Lower lobe of right lung (tissue), 2 donors: ENCODE measurements at places on chromosomes 4 and X.
A peak's percentile ranks its signal among the peaks of the same experiment; 100 is the strongest.

- no peak for DNase-seq
These were observed 5.6 kb downstream of the STIM2 start for GRCh38 chr4:26866203-26866602.

- no peak for DNase-seq
These were observed 46.3 kb upstream of the AFAP1 start for GRCh38 chr4:7985891-7986441.

GRCh38 chrX:72276478-72276953, 532 bp downstream of the RPS4X start:
- DNase-seq: no peak

GRCh38 chrX:110163488-110163887, 154.4 kb downstream of the AMMECR1 start:
- no peak for DNase-seq

DNA sequence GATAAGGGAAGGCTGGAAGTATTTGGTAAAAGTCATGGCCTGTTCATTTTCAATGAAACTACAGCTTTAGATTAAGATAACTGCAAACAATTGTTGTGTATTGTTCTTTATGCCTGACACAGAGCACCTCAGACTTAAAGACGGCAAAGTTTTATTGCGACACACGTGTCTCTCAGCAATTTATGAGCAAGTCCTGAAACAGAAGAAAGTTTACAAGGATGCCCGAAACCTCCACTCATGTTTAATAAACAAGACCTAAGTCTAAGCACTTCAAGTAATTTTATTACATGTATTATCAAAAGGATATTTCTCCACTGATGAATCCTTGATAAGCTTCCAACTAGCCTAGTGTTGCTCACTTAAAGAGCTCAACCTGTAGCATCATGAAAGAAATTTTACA, 51.0 kb downstream of the DHX15 start:
- DNase-seq: no peak

- DNase-seq: no peak
These were observed 5.9 kb downstream of the BCOR start for GRCh38 chrX:40091691-40092421.

DNA sequence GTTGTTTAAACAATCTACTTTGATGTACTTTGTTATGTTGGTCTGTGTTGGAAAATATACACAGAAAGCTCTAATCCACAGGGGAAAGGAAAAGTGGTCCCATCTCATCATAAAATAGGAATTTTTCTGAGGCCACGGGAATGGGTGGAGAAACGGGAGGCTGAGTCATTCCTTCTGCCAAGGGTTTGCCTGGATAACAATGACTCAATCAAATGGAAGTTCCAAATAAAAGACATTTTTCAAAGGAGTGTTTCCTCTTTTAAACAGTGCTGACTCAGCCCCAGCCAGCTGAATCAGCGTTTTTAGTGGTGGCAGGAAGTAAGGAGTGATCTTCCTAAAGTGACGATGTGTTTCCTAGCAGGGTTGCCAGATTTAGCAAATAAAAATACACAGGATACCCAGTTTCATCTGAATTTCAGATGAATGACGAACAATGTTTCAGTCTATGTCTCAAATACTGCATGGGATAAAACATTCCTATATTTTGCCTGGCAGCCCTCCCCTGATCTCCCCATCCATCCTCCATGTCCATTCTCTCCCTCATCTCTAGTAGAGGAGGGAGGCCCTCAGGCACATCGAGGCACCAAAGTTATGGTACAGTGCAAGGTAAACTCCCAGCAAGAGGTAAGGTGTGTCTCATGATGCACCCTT, 345.4 kb upstream of the GATB start:
- DNase-seq: peak; percentile 57

GRCh38 chr4:80173401-80173800, 23.9 kb upstream of the PRDM8 start:
- DNase-seq: no peak

- peak; percentile 73 for DNase-seq
These were observed 17.3 kb downstream of the APLN start for GRCh38 chrX:129637217-129638109.

DNA sequence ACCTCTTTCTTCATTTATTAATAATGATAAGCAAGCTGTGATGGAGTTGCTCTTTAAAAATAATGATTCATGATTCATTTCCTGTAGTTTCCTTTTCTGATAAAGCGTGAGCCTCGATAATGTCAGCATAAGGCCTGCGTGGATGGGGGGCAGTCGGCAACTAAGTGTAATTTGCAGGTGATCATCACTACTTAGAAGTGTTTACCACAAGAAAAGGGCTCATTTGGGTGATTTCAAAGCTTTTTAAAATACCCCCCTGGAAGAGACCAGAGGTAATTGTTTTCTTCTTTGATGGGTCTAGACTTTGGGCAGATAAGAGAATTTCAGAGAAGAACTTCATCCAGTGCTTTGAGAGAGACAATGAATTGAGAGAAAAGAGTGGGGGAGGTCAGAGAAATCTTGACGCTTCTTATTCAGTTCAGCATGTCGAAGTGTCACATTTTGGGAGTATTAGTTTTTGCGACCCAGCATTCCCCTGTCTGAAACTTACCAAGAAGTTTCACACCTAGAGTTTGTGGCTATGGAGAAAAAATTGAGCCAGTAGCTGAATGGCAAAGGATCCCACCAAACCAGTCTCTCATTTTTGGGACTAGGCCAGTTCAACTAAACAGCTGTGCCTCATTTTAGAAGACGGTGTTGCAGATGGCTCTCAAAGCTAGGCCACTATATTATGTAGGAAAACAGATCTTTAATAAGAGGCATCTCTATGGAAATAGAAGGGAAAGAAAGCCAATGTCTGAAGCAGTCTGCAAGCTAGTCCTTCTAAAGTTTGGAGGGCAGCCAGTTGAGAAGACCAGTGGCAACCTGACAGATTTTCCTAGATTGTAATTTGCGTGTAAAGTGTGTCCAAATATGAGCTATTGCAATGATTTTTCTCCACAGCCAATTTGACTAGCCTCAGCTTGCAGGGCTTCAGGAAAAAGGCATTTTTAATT, 171.0 kb upstream of the PPP1R2C start:
- no peak for DNase-seq

DNA sequence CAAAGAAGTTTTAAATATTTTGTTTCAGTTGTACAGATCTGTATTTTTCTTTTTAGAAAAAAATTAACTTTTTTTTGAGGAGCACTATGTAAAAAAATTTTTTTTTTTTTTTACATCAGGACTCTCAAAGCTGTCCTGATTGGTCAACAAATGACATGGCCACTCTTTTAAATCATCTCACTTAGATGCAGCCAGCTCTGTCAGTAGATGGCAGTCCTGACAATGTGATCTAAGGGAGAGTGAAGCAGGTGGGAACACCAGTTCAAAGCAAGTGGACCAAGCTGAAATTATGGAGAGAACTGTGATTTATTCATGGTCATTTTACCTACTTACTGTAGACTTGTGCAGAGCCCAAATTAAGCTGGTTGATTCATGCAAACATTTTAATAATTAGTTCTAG, 174.7 kb upstream of the GPRIN3 start:
- no peak for DNase-seq

GRCh38 chr4:86565651-86566050, 28.5 kb upstream of the PTPN13 start:
- DNase-seq: no peak

GRCh38 chr4:139682741-139683151, 17.1 kb downstream of the MGST2 start:
- no peak for DNase-seq

DNA sequence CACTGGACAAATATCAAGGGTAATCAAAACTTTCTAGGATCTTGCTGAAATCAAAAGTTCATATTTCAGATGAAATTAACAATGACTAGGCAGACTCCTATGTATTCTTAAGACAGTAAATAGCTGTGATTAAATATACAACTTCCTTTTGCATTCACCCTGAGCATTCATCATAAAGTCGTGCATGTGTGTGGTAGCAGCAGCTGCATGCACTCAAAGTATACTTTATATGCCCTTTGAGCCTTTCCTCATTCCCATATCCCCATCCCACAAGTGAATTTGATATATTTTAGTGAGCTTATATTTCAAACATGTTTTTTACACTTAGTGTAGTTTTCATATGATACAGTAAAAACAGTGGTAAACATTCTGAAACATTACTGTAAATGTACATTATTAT, 959.0 kb downstream of the C4orf33 start:
- no peak for DNase-seq

DNA sequence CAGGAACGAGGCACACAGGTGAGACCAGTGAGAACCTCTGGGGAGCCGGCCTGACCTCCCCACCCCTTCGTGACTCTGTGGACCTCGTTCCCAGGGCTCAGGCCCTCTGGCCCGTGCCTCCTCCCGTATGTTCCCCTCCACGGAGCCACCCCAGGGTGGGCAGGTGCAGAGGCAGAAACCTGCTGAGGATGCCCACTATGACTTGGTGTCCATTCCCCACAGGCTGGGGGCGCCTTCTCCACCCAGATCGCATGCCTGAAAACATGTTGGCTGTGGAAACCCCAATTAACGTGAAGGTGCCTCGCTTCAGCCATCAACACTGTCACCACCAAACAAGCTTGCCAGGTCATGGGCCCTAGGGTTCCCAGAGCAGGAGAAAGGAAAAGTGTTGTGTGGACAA, 27.0 kb downstream of the BLOC1S4 start:
- DNase-seq: no peak

- DNase-seq: no peak
These were observed 34.8 kb downstream of the EGF start for GRCh38 chr4:109947457-109947856.

- no peak for DNase-seq
These were observed 153.0 kb downstream of the DCLK2 start for GRCh38 chr4:150231107-150231770.

DNA sequence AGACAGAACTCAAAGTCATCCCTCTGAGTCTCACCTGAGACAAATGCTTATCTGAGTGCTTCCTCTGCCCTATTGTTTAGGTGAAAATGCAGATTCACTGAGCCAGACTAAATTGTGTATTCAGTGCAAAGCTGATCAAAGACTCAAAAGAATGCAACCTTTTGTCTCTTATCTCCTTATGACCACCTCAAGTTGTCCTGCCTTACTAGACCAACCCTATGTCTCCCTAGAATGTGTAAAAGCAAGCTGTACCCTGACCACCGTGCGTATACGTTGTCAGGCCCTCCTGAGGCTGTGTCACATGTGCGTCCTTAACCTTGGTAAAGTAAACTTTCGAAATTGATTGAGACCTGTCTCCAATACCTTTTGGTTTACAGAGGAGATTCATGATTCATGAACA, 63.6 kb upstream of the SH3RF1 start:
- DNase-seq: no peak

DNA sequence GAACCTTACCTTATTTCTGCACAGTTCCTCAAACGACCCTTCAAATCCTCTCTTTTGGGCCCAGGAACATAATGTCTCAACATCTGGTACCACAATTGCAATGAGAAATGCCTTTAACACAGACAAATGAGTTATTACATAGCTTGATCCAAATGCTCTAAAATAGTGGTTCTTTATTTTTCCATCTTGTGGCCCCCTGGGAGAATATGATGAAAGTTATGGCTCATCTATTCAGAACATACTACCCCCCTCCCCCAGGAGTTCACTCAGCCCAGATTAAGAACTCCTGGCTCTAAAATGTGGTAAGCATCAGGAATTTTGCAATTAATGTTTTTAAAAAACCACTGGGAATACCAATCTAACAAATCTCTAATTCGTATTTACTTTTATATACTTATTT, 23.9 kb upstream of the CENPU start:
- DNase-seq: no peak

- DNase-seq: no peak
These were observed 284.1 kb upstream of the EPHA5 start for GRCh38 chr4:65954416-65954815.

DNA sequence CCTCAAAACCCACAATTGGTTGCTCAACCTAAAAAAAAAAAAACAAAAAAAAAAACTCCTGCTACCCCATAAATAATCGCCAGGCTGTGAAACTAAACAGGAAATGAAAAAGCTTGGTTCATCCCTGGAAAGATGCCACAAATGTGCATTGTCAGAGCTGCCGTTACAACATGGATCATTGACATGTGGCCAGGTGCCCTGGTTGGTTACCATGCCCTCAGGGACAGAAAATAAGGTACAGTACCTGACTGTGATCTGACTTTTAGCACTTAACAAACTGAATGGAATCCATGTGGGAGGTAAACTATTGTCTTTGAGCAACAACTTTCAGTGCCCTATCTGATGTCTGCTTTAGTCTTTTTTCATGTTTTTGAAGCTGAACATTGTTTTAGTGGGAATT, 118.0 kb upstream of the RPL34 start:
- no peak for DNase-seq

GRCh38 chr4:8775751-8776355, 95.8 kb downstream of the HMX1 start:
- peak; percentile 40 for DNase-seq
